ENCODE measurements at places on chromosomes 13 and 19.

GRCh38 chr19:48718711-48719231 lies 754 bp downstream of the MAMSTR start:
- no peak for DNase-seq

DNA sequence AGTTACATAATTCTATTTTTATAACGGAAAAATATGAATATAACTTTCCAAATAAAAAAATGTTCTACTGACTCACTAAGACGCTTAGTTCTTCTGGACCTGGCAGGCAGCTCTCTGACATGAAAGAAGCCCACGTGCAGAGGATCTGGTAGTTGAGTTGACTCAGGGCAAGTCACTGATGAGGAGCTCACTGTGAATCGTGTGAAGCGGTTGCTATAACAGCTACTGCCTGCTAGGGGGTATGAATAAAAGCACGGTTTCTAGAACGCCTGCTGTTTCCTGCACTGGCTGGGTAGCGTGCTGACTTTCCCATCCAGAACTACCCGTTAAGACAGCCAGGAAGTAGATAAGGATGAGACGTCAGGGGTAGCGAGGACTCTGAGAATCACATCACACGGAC lies 54.7 kb upstream of the WASF3 start:
- DNase-seq, result peak; percentile 94

DNA sequence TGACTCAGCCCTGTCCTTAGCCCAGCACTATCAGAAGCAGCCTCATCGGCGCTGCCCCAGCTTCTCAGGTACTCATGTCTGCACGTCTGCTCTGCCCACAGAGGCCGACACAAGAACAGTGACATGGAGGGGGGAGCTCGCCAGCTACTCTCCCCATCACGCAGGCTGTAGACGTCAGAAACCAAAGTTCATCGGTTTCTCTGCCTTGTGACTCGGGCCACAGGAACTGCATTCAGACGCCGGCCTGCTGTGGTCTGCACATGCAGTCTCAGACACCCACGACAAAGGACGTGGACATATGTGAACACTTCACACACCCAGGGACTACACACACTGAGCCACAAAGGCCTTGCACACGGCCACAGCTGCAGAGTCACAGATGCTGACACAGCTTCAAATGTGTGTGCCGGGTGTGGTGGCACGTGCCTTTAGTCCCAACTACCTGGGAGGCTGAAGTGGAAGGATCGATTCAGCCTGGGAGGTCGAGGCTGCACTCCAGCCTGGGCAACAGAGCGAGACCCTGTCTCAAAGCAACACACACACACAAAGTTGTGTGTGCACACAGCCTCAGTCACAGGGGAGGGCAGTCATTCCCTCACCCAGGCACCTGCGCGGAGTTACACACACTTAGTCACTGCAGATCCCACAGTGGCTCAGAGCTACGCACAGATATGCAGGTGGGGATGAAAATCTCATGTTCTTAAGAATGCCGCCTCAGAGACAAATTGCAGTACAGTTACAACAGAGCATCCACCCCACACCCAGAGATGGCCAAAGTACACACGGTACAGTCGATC lies 4.9 kb upstream of the ZFP36 start:
- DNase-seq, result peak; percentile 95

DNA sequence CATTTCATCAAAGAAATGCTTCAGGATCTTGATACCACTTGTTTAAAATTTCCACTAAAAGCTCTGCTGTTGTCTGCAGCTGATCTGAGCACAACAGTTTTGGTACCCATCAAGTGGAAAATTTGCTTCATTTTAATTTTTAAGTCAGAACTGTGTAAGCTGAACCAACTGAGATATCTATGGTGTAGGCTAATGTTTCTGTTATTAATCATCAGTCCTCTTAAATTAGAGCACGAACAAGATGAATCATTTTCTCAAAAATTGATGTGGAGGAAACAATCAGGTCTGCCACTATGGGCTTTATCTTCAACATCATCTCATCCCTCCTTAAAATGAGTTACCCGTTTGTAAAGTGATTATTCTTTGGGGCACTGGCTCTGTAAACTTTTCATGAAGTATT lies 221.5 kb upstream of the NBEA start:
- DNase-seq, result no peak

GRCh38 chr13:53447863-53448262 lies 419.2 kb downstream of the OLFM4 start:
- DNase-seq, result no peak

DNA sequence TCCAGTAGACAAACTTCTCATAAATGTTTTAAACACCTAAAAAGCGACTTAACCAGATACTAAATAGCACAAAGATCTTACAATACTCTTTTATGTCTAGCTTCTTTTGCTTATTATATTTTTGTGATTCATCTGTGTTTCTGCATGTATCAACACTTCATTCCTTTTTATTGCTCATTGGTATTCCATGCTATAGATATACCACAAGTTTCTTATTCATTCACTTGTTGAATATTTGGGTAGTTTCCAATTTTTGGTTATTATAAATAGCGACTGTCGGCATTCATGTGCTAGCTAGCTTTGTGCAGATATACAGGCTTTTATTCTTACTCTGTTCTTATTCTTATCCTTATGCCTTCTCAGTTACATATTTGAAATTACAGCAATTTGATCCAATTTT lies 50.0 kb upstream of the RGCC start:
- peak; percentile 42 for DNase-seq

GRCh38 chr13:31982124-31982523 lies 49.5 kb upstream of the FRY start:
- DNase-seq, result peak; percentile 37

DNA sequence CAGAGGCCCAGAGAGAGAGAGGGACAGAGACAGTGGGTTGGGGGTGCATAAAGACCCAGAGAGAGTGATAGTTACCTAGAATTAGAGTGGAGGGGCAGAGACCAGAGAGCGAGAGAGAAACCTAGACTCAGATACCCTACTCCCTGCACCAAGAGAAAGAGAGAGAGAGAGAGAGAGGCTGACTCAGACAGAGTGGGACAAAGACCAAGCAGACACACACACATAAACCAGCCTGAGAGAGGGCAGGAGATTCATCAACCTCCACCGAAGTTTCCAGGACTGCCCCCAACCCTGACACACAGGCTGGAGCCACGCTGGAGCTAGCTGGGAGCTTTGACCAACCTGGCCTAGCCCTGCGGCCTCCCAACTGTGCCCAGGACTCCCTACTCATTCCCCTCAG lies 12.9 kb downstream of the SYT3 start:
- DNase-seq, result no peak

DNA sequence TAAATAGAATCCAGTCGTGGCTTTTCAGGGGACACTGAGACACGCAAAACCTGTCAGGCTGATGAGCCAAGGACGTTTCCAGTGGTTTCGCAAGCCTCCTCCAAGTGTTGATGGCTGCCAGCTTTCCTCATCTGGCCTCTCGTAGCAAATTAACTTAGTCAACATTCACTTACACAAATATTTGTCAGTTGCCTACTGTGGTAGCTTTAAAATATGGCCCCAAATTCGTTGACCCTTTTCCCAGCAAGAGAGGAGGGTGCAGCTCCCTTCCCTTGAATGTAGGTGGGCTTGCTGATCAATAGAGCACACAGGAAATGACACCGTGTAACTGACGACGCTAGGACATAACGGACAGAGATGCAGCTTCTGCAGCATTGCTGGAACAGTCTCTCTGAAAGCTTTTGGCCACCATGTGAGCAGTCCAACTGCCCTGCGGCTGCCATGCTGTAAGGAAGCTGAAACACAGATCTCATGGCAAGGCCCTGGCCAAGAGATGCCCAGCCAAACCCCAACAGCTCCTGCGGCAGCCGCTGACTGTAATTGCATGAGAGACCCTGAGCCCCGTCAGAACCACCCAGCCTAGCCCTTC lies 5.5 kb upstream of the RANBP3 start:
- peak; percentile 42 for DNase-seq

- DNase-seq, result no peak
These were observed 5.8 kb downstream of the CEBPG start for GRCh38 chr19:33379151-33379829.

DNA sequence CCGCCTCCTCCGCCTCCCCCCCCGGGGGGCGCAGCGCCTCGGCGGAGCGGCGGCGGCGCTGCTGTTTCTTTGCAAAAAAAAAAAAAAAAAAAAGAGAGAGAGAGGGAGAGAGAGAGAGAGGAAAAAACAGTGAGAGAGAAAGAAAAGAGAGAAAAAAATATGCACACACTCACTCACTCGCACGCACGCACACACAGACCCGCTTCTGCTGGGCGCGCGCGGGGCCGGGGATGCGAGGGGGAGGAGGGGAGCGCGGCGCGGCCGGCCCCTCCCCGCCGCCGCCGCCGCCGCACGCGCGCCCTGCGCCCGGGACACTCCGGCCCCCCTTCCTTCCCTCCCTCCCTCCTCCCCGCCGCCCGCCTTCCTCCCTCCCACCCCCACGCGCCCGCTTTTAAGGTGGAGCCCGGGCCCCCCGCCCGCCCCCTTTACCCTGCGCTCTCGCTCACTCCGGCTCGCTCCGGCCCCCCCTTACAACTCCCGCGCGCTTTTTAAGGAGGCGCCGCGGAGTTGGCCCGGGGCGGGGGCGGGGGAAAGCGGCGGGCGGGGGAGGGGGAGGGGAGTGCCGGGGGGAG lies at the start of gene SAMD1:
TSS of gene SAMD1 (minus strand) at position 243 of the 572 bp plus-strand sequence.
- peak; percentile 80 for DNase-seq

GRCh38 chr13:90950160-90950559 lies 397.3 kb upstream of the MIR17HG start:
- no peak for DNase-seq

GRCh38 chr13:32736648-32737047 lies 150.4 kb downstream of the PDS5B start:
- DNase-seq, result peak; percentile 15

DNA sequence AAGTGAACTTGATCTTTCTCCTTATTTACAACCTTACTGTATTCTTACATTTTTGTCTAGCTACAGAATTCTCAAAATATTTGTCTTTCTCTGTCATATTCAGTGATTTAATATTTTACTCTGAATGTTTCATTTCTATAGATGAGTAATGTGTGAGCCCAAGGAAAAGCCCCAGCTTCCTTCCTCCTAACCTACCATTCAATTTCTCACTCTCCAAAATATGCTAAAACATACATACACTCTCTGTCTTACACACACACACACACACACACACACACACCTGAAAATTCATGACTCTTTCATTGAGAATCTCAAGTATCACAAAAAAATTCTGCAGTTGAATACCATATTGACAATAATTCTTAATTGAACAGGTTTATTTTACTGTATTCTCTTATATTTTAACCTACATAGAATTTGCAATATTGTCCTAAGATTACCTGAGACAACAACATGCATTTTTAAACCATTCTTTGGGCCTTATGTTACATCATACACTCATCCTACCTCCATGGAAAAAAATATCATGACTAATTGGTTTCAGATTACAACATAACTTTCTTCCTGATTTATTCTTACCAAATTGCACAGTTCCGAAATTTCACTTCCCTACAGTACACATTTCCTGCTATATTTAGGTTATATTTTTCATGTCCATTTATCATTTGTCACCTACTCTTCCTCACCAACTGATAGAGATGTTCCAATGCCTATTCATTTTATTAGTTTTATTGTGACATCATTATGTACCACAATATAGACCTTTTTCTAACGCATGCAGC lies 1965.6 kb upstream of the PCDH20 start:
- DNase-seq, result no peak

DNA sequence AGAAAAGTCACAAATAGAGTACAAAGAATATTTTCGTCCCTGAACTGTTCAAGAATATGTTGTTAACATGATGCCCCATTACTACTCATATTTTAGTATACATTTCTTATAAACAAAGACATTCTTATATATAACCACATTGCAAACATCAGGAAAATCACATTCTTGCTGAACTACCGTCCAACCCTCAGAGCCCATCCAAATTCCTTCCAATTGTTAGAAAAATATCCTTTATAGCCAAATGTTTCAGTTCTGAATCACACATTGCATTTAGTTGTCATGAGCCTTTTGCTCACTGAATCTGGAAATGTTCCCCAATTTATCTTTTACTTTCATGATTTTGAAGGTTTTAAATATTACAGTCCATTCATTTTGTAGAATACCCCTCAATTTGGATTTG lies 467.8 kb upstream of the ARGLU1 start:
- DNase-seq, result no peak

DNA sequence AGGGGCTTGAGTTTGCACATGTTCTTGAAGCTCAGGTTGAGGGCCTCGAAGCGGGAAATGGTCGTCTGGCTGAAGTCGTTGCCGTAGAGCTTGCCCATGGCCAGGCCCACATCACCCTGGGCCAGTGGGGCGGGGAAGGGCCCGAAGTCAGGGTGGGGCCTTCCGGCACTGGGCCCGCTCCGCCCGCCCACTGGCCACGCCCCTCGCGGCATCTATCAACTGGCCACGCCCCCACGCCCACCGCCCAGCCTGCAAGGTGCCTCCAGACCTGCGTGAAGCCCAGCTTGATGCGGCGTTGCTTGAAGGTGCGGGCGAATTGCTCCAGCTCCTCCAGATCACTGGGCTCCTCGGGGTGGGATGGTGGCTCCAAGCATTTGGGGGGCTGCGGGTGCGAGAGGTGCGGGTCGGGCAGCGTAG lies 19.9 kb downstream of the ZNF574 start:
- no peak for DNase-seq

Data from fibroblast of mammary gland (primary cell).